ENCODE measurements at places on chromosomes 5 and 9. TPM values are rescaled to one million over a fixed set of nuclear protein-coding genes. Genes with fewer than 3 reads are reported as not detected.

GRCh38 chr9:134328841-134329575, 2.8 kb downstream of the RXRA start:
- DNase-seq, result no peak

- no peak for DNase-seq
These were observed 11.7 kb upstream of the QRFP start for GRCh38 chr9:130908146-130908877.

GRCh38 chr9:81562231-81563019, 126.9 kb downstream of the TLE1 start:
- DNase-seq, result peak; percentile 85

- DNase-seq, result no peak
These were observed 146.5 kb upstream of the CDH6 start for GRCh38 chr5:31047007-31047406.

GRCh38 chr5:113202746-113203716, 226.4 kb downstream of the DCP2 start:
- peak; percentile 68 for DNase-seq

- DNase-seq, result no peak
These were observed 106.3 kb upstream of the NR3C1 start for GRCh38 chr5:143509758-143510221.

GRCh38 chr5:157900644-157901043, 41.7 kb upstream of the CLINT1 start:
- DNase-seq, result no peak

GRCh38 chr9:98612061-98612752, 96.5 kb downstream of the GABBR2 start:
- DNase-seq, result no peak

DNA sequence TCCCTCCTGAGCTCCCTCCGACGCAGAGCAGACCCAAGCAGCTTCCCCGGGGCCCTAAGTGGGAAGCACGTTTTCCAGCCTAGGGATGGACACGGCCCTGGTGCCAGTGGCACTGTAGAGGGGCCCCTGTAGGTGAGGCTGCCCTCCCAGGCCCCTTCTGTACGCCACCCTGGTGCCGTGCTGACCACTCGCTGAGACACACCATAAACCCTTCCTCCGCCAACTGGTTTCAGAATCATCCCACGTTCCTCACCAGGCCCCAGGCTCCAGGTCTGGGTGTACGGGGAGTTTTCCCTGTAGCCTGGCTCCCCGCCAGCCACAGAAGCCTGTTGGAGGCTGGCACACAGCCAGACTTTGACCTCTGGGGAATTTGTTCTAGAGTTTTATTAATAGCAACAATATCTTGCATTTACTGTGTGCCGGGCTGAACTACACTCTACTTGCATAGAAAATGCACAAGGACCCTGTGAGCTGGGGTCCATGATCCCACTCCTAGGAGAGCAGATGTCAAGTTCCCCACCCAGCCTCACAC, 18.2 kb upstream of the WDR38 start:
- peak; percentile 74 for DNase-seq

DNA sequence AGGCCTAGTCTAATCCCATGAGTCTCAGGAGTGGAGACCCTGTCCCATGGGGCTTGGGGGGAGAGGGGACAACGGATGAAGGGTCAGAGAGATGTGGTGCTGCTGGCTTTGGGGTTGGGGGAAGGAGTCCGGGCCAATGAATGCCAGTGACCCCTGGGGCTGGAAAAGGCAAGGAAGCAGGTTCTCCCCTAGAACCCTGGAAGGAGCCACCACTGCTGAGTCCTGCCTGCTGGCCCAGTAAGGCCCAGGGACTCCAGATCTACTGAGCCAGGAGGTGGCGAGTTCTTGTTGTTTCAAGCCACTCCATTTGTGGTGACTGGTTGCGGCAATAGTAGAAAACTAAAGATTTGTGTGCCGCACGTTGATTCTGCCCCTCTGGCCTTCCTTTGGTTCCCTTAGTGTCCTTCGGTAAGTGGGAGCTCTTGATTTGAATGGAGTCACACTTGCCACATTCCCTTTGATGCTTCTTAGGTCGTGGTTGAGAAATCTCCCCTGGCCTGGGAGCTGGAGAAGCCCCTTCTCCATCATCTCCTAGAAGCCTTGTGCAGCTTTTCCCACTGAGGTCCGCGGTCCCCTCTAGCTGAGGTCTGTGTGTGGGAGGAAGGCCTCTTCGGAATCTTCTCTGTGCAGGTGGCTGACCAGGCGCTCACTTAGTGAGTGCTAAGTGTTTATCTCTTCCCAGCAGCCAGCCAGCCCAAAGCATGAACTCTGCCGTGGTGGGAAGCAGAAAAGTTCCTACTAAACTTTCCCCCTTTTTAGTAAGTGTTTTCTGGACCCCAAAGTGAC, 9.0 kb downstream of the FCN1 start:
- no peak for DNase-seq

DNA sequence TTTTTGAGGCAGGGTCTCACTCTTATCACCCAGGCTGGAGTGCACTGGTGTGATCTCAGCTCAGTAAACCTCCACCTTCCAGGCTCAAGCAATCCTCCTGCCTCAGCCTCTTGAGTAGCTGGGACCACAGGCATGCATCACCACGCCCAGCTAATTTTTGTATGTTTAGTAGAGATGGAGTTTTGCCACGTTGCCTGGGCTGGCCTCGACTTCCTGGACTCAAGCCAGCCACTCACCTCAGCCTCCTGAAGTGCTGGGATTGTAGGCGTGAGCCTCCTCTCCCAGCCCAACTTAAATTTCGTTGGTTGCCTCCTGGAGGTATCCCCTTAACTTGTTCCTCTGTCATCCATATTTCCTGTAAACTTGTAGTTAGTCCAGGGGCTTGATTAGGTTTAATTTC, 47.2 kb downstream of the RAB24 start:
- no peak for DNase-seq

DNA sequence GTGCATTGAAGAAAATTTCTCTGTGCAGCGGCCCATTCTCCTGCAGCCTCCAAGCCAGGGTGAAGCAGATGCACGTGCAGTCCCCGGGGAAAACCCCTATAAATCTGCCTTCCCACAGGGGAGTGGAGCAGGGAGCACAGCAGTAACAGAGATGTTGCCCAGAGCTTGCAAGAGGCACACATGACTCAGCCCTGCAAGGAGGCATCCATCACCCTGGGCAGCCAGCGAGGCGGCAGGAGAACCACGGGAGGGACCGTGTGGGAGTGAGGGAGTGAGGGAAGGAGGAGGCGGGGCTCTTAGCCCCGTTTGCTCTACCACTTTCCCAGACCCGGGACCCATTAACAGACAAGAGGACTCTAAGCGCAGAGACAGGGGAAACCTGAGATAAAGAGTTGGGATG, 96.2 kb upstream of the ARAP3 start:
- DNase-seq, result no peak

- DNase-seq, result no peak
These were observed 354.9 kb downstream of the DIRAS2 start for GRCh38 chr9:90287567-90288274.

GRCh38 chr5:39080597-39081204, 6.5 kb upstream of the RICTOR start:
- no peak for DNase-seq

DNA sequence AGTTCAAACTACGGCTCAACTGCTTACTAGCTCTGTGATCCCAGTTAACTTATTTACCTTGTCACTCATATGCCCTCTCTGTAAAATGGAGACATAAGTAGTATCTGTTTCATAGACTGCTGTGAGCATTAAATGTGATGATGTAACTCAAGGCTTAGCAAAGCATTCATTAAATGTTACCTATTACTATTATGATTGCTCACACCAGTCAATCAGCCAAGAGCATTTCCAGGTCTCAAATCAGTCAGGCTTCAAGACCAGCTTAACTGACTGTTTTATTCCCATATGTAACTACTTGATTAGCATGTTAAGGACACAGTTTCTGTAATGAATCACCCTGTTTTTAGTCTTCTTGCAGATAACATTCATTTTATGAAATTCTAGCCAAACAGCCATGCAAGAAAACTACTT, 413.3 kb downstream of the MLLT3 start:
- DNase-seq, result no peak

PCDHGB5 gene
- total RNA-seq, result 19.8 TPM

GBGT1 gene
- 15.0 TPM for total RNA-seq

GZMA gene
- 1.6 TPM for total RNA-seq

SLC45A2 gene
- not detected for total RNA-seq

C9orf153 gene
- 0.59 TPM for total RNA-seq

BHMT2 gene
- total RNA-seq, result 63.7 TPM

RNF183 gene
- total RNA-seq, result not detected
